CD4-positive, alpha-beta T cell (primary cell): ENCODE measurements at places on chromosomes 3 and 15.

DNA sequence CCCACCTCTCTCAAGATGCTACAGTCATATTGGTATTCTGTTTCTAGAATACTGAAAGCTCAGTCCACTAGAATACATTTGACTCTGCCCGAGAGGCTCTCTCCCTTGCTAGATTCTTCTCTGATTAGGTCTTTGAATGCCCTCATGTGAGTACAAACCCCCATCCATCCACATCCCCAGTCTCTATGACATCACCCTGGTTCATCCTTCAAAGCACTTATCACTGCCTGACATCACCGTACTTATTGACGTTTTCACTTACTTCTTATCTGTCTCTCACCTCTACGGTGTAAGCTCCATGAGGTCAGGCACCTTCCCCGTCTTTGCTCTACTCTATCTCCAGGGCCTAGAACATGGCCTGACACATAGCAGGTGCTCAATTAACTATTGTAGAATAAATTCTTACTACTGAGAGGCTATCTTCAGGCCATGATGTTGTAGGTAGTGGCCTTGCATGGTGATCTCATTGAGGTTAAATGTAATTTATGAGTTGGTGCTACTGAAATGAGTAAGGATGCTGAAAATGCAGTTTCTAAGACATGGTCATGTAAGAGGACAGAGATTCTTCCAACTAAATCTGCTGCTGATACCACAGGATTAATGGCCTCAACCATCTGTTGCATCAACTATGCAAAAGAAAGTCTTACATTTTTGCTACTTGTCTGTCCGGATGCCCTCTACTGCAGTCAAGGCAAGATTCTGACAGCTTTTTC, 26.8 kb downstream of the EOGT start:
- no peak for DNase-seq

DNA sequence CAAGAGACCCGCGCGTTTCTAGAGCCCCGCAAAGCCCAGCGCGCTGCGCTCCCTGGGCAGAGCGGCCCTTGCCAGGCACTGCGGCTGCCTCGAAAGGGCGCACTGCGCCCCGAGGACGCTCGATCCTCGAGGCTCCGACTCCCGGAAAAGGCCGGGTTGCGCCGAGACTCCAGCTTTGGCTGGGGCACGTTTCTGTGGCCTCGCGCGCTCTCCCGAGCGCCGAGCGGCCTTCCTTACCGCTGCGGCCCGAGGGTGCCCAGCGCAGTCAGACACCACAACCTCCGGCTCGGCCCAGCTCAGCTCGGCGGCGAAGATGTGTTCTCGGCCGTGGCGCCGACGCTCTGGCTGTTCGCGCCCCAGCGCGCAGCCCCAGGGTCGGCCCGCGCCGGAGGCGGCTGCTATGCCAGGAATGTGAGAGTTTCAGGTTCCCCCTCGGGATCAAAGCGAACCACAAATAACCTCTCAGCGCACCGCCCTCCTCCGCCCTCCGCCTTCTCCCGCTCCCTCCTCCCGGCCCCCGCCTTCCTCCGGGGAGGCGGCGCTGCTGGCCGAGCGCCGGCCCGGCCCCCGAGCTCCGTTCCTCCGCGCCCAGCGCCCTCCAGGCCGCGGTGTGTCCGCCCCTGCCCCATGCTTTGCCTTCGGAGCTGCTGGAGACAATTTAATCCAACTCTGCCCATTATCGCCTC, at the start of gene AMOTL2:
TSS of gene AMOTL2 (minus strand) at position 343 of the 686 bp plus-strand sequence. CDS start 3,014 bp downstream, outside the sequence.
- DNase-seq = no peak

DNA sequence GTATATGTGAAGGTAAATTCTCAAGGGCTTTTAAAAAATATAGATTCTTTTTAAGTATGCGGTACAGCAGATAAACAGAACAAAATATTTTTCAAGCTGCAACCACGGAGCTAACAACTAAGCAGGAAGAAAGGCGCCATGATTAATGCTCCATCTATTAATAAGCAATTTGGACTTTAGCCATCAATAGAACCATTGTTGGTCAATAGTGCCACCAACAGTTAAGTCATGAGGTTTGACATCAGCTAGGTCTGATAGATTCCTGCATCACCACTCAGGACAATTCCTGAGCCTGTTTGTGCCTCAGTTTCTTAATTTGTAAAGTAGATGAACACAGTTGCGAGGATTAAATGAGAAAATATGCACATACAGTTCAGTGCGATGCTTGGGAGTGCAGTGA, 65.1 kb upstream of the FAM3D start:
- DNase-seq = no peak

GRCh38 chr15:80840182-80841130, 61.3 kb downstream of the CEMIP start:
- no peak for DNase-seq

GRCh38 chr3:143928056-143928455, 43.6 kb upstream of the DIPK2A start:
- DNase-seq = no peak

DNA sequence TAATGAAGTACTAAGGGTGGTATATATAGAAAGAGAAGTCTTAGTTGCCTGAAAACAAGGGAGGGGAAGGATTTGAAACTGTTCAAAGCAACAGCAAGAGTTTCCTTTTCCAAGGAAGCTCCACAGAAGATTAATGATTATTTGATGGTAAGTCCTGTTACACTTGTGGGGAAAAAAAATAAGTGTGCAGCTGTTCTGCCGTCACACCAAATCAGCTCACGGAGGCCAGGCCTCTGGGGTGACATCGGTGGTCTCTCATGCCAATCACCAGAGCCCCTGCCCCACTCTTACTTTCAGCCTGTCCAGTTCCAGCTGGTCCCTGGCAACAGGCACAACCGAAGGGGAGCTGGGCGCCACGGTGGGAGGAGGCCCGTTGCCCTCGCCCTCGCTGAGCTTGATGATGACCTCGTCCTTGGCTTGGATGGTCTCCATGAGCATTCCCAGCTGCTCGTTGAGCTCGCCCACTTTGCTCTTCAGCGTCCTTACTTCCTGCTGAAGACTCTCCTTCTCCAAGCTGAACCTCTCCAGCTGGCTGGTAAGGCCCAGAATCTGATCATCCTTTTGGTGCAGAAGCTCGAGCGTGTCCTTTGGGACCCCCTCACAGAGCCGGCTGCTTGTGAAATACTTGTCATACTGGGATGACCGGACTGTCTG, 53.5 kb downstream of the TBC1D2B start:
- DNase-seq = no peak

GRCh38 chr3:48069339-48069738, 53.1 kb upstream of the MAP4 start:
- no peak for DNase-seq

DNA sequence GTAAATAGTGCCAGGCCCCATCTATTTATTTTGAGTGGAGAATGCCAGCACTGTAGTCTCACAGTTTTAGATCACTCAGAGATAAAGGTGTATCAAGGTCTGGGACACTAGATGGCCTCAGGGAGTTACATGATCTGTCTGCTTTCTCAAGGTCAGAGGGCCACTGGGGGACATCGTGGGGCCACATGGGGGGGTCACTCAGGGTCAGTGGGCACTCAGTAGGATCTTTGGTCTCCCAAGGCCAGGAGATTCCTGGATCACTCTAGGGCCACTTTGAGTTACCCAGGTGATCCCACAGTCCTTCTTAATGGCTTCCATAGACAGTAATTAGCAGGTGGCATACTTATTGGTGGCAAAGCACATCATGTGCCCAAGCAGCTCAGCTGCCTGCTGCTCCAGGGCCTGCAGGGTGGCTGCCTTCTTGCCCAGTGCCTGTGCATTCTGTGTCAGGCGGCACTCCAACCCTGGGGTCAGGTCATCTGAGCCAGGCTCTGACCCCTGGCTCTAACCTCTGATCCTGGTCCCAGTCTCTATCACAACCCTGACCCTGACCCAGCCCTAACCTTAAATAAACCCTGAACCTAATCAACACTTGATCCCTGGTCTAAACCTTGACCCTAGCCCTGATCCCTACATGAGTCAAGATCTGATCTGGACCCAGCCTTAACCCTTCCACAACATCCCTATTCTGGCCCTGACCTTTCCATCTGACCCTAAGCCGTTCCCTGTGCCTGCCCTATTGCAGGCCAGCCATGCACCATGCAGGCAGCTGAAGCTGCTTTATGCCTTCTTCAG, 1.8 kb upstream of the LAMB2 start:
- DNase-seq = no peak
